ENCODE measurements at places on chromosomes 16 and 17. TPM values are rescaled to one million over a fixed set of nuclear protein-coding genes. Genes with fewer than 3 reads are reported as not detected.

DNA sequence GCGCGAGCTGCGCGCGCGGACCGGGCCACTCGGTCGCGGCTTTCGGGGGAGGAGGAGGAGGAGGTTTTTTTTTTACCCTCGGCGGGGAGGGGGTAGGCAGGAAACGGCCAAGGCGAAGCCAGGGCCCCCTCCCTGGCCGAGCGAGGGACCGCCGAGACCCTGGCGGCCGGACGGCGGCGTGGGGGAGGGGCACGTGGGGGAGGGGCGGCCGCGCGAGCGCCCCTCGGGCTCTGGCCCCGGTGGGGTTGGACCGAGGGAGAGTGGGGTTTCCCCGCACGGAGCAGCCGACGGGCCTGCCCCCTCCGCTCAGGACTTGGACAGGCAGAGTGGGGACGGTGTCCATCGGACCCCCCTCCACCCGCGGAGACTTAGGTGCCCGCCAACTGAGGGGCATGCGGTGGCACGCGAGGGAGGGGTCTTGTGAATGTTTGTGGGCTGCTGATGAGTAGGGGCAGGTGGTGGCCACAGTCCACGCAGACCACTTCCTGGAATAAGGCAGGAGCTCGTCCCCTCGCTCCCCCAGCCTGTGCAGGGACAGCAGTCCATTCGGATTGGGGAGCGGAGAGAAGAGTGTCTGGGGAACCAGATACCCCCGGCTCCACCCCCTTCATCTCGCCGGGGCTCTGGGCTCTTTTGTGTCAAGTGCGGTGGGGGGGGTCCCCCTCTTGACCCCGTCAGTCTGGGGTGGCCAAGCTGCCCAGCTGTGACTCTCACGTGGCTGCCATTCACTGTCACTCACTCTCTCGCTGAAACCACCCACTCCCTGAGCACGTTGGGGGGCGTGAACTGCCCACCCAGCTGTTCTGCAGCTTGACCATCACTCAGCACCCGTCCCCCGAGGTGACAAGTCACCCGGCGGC lies 3.0 kb upstream of the CHD3 start:
- H3K4me3 ChIP-seq = peak overlapping the region; percentile 65
- DNase-seq = peak; percentile 72
- peaks cover 46% of the 10 kb centered on the region for H3K4me1 ChIP-seq
- 0 out of 2 replicates have a peak, but pooled peaks cover 3% of the 10 kb centered on the region for H3K36me3 ChIP-seq
- no peak overlapping the region for H3K27ac ChIP-seq

BOLA2 gene
- 22.1 TPM for total RNA-seq

TBX21 gene
- total RNA-seq = not detected

DNA sequence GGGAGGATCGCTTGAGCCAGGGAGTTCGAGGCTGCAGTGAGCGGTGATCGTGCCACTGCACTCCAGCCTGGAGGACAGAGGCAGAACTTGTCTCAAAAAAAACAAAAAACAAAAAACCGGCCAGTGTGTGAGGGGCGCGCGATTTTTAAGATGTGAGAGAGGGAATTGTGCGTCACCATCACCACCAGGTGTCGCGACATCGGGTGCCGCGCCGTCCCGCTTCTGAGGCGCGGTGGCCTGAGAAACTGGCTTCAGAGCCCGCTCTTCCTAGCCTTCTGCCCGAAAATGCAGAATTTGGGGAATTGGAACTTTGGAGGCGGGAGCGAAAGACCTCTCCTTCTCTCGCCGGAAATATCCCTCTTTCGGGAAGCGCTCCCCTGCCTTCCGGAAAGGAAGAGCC lies 524.8 kb downstream of the KCNJ18 start:
- H3K27ac ChIP-seq = no peak overlapping the region
- H3K36me3 ChIP-seq = no peaks in the 10 kb centered on the region
- peak overlapping the region; percentile 51 for H3K4me3 ChIP-seq
- no peaks in the 10 kb centered on the region for H3K4me1 ChIP-seq
- no peaks in the 10 kb centered on the region for H3K27me3 ChIP-seq
- DNase-seq = peak; percentile 83

DNA sequence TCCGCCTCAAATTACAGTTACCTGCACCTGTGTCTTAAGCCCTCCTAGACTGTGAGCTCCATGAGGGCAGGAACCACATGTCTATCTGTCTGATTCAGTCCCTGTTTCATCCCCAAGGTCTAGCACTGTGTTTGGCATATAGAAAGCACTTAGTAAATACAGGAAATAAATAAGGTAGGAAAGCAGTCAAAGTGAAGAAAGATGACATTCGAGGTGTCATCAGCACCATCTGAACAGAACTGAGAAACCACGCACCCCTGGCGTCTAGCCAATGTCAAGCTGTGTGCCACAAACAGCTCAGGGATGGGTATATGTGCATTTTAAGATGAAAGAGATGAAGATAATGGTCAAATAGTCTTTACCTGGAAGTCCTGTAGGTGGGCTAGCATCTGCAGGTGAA lies 79.6 kb upstream of the ATP2A3 start:
- no peaks in the 10 kb centered on the region for H3K27me3 ChIP-seq
- H3K36me3 ChIP-seq = peaks cover 8% of the 10 kb centered on the region
- no peak overlapping the region for H3K27ac ChIP-seq
- H3K4me1 ChIP-seq = no peaks in the 10 kb centered on the region
- no peak for DNase-seq

EEF2K gene
- total RNA-seq = 23.9 TPM

DNA sequence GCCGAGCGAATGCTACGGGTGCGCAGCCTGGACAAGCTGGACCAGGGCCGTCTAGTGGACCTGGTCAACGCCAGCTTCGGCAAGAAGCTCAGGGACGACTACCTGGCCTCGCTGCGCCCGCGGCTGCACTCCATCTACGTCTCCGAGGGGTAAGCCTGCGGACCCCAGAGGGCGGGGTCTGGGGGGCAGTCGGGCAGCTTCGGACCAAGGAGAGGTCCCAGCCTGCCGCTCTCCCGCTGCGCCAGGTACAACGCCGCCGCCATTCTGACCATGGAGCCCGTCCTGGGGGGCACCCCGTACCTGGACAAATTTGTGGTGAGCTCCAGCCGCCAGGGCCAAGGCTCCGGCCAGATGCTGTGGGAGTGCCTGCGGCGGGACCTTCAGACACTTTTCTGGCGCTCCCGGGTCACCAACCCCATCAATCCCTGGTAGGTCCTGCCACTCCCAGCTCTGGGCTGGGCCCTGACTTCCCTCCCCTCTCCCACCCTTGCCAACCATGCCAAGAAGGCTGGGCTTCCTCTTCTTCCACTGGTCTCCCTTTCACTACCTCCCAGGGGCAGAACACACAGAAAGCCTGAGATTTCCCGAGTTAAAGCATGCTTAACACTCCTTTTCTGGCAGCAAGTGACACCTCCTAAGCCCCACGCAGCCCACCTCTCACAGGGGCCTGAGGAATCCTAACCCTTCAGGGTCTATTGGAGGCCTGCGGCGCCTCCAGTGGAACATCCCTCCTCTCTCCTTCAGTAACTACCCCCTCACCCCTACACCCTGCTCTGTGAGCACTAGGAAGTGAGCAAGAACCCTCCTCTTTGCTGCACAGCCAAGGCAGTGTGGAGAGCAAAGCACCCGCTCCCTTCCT lies 3.2 kb downstream of the NAGS start:
- H3K27me3 ChIP-seq = peaks cover 37% of the 10 kb centered on the region
- DNase-seq = no peak
- H3K36me3 ChIP-seq = no peaks in the 10 kb centered on the region
- peaks cover 14% of the 10 kb centered on the region for H3K4me1 ChIP-seq
- H3K27ac ChIP-seq = peak overlapping the region; percentile 50
- peak overlapping the region; percentile 97 for H3K4me3 ChIP-seq

CCL5 gene
- not detected for total RNA-seq

Data from GM23338 (cell line).